ENCODE measurements at places on chromosomes 6 and 20. TPM values are rescaled to one million over a fixed set of nuclear protein-coding genes. Genes with fewer than 3 reads are reported as not detected.

DNA sequence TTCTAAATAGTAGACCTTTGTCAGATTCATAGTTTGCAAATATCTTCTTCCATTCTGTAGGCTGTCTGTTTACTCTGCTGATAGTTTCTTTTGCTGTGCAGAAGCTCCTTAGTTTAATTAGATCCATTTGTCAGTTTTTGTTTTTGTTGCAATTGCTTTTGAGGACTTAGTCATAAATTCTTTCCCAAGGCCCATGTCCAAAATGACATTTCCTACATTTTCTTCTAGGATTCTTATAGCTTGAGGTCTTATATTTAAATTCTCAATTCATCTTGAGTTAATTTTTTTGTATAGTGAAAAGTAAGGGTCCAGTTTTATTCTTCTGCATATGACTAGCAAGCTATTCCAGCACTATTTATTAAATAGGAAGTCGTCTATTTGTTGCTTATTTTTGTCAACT is 287.0 kb downstream of the PACRG start:
- H3K27me3 ChIP-seq: no peaks in the 10 kb centered on the region
- H3K4me1 ChIP-seq: peaks cover 5% of the 10 kb centered on the region
- H3K36me3 ChIP-seq: no peaks in the 10 kb centered on the region

GLO1 gene
- polyA plus RNA-seq: 243 TPM

SLC52A3 gene
- polyA plus RNA-seq: not detected

- H3K4me3 ChIP-seq: no peak overlapping the region
- no peak overlapping the region for H3K27ac ChIP-seq
- H3K36me3 ChIP-seq: peaks cover 32% of the 10 kb centered on the region
These were observed 125.7 kb downstream of the MAP3K4 start for GRCh38 chr6:161117308-161117707.

DNA sequence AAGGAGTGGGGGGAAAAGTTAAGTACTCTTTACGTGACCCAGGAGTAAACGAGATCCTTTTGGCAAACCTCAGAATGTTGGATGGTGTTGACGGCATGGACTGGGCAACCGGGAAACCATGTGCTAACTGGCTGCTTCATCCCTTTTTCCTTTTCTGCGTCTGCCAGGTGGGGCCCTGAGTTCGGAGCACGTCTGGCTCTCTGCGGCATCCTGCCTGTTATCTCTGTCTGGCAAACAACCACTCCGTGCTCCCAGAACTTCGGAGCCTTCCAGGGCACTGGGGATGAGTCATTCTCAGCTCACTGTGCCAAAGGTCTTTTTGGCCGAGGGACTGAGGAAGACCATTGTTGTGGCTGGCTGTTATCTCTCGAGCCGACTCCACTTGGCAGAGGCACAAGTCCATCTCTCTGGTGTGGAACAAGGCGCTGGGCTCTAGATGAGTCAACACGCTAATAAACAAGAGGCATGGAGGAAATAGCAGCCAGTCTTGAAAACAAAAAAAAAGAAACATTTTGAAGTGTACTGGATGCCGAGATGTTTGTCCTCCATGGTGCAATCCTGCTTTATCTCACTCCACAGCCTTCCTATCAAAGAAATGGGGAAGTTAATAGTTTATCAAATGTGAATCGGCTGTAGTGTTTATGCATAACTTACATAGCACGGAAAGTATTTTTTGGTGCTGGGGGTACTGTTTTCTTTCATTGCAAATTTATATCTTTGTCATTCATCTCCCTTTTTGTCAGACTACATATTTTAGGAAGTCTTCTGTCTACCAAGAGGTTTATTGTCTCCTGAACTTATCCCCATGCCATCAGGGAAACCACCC is 64.6 kb upstream of the TXNDC5 start:
- DNase-seq: peak; percentile 100
- H3K4me3 ChIP-seq: no peak overlapping the region
- no peak overlapping the region for H3K27ac ChIP-seq

DNA sequence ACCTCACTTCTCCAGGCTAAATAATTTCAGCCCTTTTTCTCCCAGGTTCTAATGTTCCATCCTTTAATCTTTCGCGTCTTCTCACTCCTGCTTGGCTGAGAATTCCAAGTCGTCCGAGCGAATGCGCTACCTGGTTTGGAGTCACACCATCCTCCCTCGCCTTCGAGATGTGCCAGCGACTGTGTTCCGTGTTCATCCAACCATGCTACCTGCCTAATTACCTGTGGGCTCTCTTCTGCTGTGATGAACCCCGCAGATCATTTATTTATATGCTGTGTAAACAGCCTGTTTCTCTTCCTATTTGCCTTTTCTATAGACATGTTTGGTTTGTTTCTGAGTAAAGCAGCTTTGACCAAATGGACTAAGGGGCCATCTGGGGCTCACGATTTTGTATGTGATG is 83.5 kb upstream of the TMEM181 start:
- no peak overlapping the region for H3K27ac ChIP-seq
- H3K4me1 ChIP-seq: no peaks in the 10 kb centered on the region
- no peak overlapping the region for H3K4me3 ChIP-seq
- DNase-seq: no peak
- H3K36me3 ChIP-seq: peaks cover 11% of the 10 kb centered on the region
- H3K27me3 ChIP-seq: no peaks in the 10 kb centered on the region

GRCh38 chr6:16108921-16109658 is 19.8 kb upstream of the MYLIP start:
- no peak overlapping the region for H3K4me3 ChIP-seq
- no peaks in the 10 kb centered on the region for H3K27me3 ChIP-seq
- peak; percentile 23 for DNase-seq
- no peaks in the 10 kb centered on the region for H3K36me3 ChIP-seq
- peaks cover 20% of the 10 kb centered on the region for H3K4me1 ChIP-seq

SIRPB1 gene
- not detected for polyA plus RNA-seq

NRN1 gene
- polyA plus RNA-seq: 0.26 TPM

- no peaks in the 10 kb centered on the region for H3K36me3 ChIP-seq
- H3K4me1 ChIP-seq: peaks cover 14% of the 10 kb centered on the region
- H3K27ac ChIP-seq: no peak overlapping the region
- DNase-seq: no peak
- no peak overlapping the region for H3K4me3 ChIP-seq
- H3K27me3 ChIP-seq: no peaks in the 10 kb centered on the region
These were observed 62.7 kb downstream of the NOL4L start for GRCh38 chr20:32522526-32522775.

GRCh38 chr20:57576002-57576401 is 15.1 kb downstream of the PCK1 start:
- no peak overlapping the region for H3K4me3 ChIP-seq
- no peak overlapping the region for H3K27ac ChIP-seq
- DNase-seq: no peak
- no peaks in the 10 kb centered on the region for H3K4me1 ChIP-seq

DNA sequence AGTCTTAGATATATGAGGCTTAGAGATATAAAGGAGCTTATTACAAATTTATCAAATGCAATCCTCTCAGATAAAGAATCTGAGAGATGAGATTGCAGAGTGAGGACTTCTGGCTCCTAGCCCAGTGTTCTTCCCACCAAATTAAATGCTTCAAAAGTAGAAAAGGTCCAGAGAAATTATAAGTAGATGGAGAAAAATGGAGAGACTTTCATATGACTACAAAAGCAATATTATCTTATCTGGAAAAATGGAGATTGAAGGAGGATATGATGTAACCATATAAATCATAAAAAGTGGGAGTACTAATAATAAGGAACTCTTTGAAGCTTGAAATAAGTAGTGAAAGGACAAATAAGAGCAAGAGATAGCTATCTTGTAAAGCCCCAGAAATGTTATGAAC is 2.8 kb downstream of the KCTD20 start:
- no peak overlapping the region for H3K27ac ChIP-seq
- H3K27me3 ChIP-seq: no peaks in the 10 kb centered on the region
- no peaks in the 10 kb centered on the region for H3K36me3 ChIP-seq
- no peak overlapping the region for H3K4me3 ChIP-seq

DNA sequence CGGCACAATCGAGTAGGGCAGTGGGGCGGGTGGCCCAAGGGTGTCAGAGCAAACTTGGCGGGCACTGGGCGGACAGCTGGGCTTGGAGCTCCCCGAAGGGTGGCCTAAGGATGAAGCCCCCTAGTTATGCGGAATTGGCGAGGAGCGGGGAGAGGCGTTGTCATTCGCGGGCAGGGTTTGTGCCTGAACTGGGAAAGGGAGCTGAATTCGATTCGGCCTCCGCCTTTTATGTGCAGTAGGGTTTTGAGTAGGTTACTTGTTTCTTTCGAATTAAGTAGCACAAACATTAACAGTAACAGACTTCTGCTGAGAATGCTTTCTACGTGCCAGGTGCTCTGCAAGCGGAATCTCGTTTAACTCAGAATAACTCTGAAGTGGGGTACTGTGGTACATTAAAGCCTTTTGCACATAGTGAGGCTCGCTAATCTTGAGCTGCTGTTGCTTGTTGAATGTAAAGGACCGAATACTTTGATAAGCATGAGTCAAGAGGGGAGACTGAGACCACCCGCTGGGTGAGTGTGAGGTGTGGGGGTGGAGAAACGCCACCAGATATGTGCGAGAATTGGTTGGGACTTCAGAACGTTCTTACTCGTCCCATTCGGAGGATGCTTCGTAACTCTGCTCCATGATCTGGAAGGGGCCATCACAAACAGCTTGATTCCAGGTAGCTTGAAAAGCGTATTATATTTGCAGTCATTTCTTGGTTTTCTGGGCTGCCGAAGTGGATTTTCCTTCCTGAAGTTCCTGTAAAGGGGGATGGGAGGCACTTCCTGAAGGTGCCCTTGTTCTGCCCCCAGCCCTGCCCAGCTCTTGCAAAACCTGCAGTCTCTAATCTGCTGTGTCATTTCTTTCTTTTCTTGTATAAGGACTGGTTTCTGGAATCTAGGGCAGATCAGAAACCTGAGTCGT is 833 bp downstream of the RAB5IF start:
- peaks cover 5% of the 10 kb centered on the region for H3K4me1 ChIP-seq
- H3K36me3 ChIP-seq: peaks cover 16% of the 10 kb centered on the region
- H3K27me3 ChIP-seq: no peaks in the 10 kb centered on the region
- peak overlapping the region; percentile 87 for H3K27ac ChIP-seq

DNA sequence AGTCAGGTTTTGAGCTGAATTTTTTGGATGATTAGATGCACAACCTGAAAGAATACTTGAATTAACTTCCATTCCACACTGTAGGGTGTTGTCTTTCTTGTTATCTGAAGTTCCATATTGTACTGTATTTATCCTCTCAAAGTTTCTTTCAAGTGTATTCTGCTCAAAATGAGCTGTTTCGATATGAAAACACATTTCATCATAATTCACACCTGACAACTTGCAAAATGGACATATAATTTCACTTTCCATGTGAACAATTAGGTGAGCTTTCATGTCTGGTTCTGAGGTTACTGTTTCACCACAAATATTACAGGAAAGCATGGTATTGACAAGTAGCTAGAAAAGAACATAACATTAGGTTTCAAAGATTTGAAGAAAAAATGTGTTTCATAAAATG is 1.7 kb downstream of the ZUP1 start:
- H3K4me1 ChIP-seq: peaks cover 19% of the 10 kb centered on the region
- H3K27ac ChIP-seq: no peak overlapping the region
- no peak overlapping the region for H3K4me3 ChIP-seq
- no peak for DNase-seq
- H3K27me3 ChIP-seq: no peaks in the 10 kb centered on the region

DNA sequence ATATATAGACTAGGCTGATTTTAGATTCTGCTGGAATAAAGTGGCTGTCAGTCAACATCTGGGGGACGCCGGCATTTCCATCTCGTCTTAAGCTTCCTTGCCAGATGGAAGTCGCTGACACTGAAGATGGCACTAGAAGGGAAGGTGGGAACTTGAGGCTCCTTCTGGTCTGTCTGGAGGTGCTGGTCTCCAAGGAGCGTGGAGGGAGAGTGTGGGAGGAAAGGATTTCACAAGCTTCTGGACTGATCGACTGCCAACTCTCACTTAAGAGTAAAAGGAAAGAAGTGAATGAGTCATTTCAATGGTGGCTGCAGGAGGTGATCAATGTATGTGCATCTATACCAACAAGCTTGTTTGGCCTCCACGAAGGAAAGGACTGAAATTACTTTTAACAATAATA is 40.4 kb downstream of the DUSP22 start:
- peaks cover 38% of the 10 kb centered on the region for H3K4me1 ChIP-seq
- no peak overlapping the region for H3K27ac ChIP-seq
- no peak overlapping the region for H3K4me3 ChIP-seq
- no peak for DNase-seq

DNA sequence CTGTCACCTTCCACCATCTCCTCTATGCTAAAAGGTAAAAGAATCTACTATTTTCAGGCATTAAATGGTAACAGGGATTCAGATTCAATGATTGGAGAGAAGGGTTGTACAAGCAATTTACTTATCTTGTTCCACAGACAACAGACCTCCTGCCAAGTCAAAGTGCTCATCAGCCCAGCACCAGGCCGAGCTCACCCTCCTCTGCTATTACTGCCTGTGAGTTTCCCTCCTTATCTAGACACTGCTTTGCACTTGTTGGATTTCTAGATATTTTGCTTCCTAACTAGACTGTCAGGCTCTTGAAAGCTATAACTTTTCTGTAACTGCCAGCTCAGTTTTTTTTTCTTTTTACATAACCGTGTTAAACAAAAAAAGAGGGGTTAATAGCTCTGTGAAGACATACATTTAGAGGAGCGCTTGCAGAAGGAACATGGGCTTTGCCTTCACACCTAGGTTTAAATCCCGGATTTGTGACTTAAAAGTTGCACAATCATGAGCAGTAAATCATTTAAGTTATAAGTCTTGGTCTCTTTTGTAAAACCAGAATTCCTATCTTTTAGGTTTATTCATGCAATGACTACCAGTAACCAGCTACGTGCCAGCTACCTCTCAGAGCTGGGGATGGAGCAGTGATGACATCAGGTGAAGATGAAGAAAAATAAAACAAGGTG is 1.1 kb upstream of the FAM162B start:
- H3K27me3 ChIP-seq: peaks cover 54% of the 10 kb centered on the region
- H3K4me1 ChIP-seq: no peaks in the 10 kb centered on the region
- DNase-seq: no peak
- no peaks in the 10 kb centered on the region for H3K36me3 ChIP-seq

SLC17A9 gene
- 4.1 TPM for polyA plus RNA-seq

DNA sequence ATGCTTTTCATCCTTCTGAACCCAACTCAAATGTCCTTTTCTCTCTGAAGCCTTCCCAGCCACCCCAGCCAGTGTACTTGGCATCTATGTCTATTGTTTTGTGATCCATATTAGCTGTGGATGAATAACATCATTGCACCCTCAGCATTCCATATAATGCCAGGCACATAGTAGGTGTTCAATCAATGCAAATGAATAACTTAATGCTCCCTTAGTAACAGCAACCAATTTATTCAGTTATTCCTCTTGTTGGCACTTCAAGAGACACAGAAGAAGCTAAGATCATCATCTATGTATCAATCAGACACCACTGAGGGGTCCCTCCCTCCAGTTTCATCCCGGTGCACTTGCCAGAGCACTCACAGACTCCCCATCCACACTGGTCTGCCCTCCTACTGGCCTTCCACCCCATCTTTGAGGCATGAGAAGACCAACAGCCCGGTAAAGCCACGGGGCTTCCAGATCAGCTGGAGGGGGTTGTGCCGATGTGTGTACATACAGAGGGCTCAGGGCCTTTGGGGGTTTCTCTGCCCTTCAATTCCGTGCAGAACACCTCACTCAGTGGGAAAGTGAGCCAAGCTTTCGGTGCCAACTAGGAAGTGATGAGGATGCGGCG is 2.4 kb upstream of the TAF8 start:
- peaks cover 20% of the 10 kb centered on the region for H3K4me1 ChIP-seq
- peaks cover 3% of the 10 kb centered on the region for H3K36me3 ChIP-seq
- no peak for DNase-seq

Data from cardiac muscle cell (in vitro differentiated cells and primary cell).